Natural killer cell (primary cell): ENCODE measurements at places on chromosomes 2 and 18. TPM values are rescaled to one million over a fixed set of nuclear protein-coding genes. Genes with fewer than 3 reads are reported as not detected.

DNA sequence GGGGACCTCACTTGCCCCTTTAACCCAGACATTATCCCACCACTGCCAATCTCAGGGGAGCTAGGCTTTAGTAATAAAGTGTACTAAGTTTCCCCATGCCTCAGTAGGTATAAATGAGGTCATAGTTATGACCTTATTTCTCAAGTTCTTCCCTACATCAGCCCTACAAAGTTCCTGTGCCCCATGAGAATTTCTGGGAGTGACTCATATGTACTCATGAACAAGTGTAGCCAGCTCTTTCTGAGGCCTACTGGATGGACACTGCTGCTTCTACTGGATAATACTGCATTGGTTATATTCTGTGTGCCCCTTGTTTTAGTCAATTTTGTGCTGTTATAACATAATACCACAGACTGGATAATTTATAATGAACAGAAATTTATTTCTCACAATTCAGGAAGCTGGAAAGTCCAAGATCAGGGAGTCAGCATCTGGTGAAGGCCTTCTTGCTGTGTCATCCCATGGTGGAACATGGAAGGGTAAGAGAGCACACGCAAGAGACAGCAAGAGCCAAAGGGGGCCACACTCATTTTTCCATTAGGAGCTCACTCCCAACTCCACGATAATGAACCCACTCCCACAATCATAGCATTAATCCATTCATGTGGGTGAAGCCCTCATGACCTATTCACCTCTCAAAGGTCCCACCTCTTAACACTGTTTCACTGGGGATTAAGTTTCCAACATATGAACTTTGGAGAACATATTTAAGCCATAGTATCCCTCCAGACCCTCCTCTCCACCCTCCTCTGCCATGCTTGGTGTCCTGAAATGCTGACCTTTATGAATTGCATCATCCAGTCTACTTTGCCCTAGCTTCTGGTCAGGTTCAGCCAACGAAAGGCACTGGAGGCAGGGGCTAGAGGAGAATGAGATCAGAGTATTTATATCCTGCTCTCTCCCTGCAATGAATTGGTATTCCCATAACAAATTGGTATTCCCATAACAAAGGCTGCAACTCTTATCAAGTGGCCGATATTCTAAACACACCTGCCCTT, 25.4 kb upstream of the ST3GAL5 start:
- DNase-seq, result no peak
- no peak overlapping the region for H3K4me3 ChIP-seq
- H3K27me3 ChIP-seq, result no peaks in the 10 kb centered on the region
- no peak overlapping the region for H3K27ac ChIP-seq

The CYRIA gene
- total RNA-seq, result 54.8 TPM

GRCh38 chr2:190618030-190618429, 30.9 kb upstream of the NAB1 start:
- H3K27ac ChIP-seq, result no peak overlapping the region
- H3K4me3 ChIP-seq, result no peak overlapping the region
- H3K27me3 ChIP-seq, result no peaks in the 10 kb centered on the region
- no peaks in the 10 kb centered on the region for H3K36me3 ChIP-seq

The PLCD4 gene
- 0.83 TPM for total RNA-seq

- peak overlapping the region; percentile 70 for H3K27ac ChIP-seq
- H3K4me3 ChIP-seq, result no peak overlapping the region
- H3K27me3 ChIP-seq, result no peaks in the 10 kb centered on the region
- no peaks in the 10 kb centered on the region for H3K36me3 ChIP-seq
Measured at GRCh38 chr2:196234672-196235071, 63.3 kb upstream of the STK17B start.

- no peaks in the 10 kb centered on the region for H3K27me3 ChIP-seq
- no peak for DNase-seq
- H3K4me1 ChIP-seq, result no peaks in the 10 kb centered on the region
- no peak overlapping the region for H3K27ac ChIP-seq
- no peak overlapping the region for H3K4me3 ChIP-seq
- no peaks in the 10 kb centered on the region for H3K36me3 ChIP-seq
Measured at GRCh38 chr2:151042964-151043363, 218.7 kb downstream of the RBM43 start.

- H3K27ac ChIP-seq, result no peak overlapping the region
- no peak overlapping the region for H3K4me3 ChIP-seq
- H3K27me3 ChIP-seq, result no peaks in the 10 kb centered on the region
- H3K36me3 ChIP-seq, result no peaks in the 10 kb centered on the region
- no peaks in the 10 kb centered on the region for H3K4me1 ChIP-seq
Measured at GRCh38 chr2:179562330-179562885, 297.8 kb upstream of the SESTD1 start.

The TCF23 gene
- not detected for total RNA-seq

DNA sequence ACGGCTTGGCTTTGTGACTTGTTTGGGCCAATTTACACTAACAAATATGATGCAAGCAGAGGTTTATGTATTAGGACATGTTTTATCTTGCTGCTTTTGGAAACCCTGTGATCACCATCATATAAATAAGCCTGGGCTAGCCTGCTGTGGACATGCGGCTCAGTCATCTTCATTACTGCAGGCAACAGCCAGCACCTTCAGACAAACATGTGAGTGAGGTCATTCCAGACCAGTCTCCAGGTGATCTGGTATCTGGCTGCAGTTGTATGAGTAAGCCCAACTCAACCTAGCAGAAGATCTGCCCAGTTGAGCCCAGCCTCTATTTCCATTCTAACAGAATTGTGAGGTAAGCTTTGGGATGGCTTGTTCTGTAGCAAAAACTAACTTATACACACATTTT, 254.6 kb upstream of the ATP5MC3 start:
- H3K4me1 ChIP-seq, result no peaks in the 10 kb centered on the region
- no peak overlapping the region for H3K4me3 ChIP-seq
- no peaks in the 10 kb centered on the region for H3K36me3 ChIP-seq
- no peak overlapping the region for H3K27ac ChIP-seq

GRCh38 chr2:68436270-68436669, 30.8 kb downstream of the FBXO48 start:
- no peaks in the 10 kb centered on the region for H3K36me3 ChIP-seq
- no peak overlapping the region for H3K4me3 ChIP-seq
- no peaks in the 10 kb centered on the region for H3K27me3 ChIP-seq

The CHST9 gene
- total RNA-seq, result not detected

GRCh38 chr18:56278421-56279003, 359.9 kb downstream of the TXNL1 start:
- no peak for DNase-seq
- H3K4me1 ChIP-seq, result no peaks in the 10 kb centered on the region
- H3K4me3 ChIP-seq, result no peak overlapping the region
- H3K27me3 ChIP-seq, result no peaks in the 10 kb centered on the region
- no peaks in the 10 kb centered on the region for H3K36me3 ChIP-seq

GRCh38 chr18:25422230-25422629, 70.3 kb upstream of the ZNF521 start:
- H3K27ac ChIP-seq, result no peak overlapping the region
- H3K27me3 ChIP-seq, result no peaks in the 10 kb centered on the region
- no peaks in the 10 kb centered on the region for H3K4me1 ChIP-seq
- no peak for DNase-seq
- no peak overlapping the region for H3K4me3 ChIP-seq
- no peaks in the 10 kb centered on the region for H3K36me3 ChIP-seq

GRCh38 chr2:122636097-122636496, 880.6 kb downstream of the TSN start:
- H3K4me1 ChIP-seq, result no peaks in the 10 kb centered on the region
- H3K4me3 ChIP-seq, result no peak overlapping the region
- no peak for DNase-seq
- H3K27ac ChIP-seq, result no peak overlapping the region

DNA sequence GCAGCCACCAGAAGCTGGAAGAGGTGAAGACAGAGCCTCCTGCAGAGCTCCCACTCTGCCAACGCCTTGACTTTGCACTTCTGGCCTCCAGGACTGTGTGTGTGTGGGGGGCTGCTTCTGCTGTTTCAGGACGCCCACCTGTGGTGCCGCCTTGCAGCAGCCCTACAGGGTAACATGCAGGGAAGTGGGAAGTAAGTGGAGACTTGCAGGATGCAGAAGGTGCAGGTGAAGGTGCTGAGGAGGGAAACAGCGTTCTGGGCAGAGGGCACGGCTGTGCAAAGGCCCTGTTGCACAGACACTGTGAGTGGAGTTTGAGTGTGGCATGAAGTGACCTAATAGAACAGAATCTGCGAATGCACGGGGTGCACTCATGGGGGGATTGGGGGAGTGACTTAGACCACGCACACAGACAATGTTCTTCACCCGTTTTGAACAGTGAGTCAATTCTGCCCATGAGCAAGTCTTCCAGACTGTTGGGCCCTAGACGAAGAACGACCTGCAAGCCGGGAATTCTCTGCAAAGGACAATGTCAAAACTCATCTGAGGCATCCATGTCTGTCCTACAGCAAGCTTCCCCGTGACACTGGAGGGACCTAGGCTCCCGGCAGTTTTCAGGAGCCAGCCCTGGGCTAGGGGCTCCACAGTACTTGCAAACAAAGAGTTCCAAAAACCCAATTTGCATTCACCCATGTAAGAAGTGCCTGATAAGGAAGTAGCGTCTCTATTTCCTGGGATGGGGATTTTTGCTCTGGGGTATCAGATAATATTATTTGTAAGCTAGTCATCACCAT, 19.0 kb downstream of the MBP start:
- H3K27me3 ChIP-seq, result no peaks in the 10 kb centered on the region
- peak overlapping the region; percentile 80 for H3K27ac ChIP-seq
- no peak overlapping the region for H3K4me3 ChIP-seq
- H3K4me1 ChIP-seq, result peaks cover 83% of the 10 kb centered on the region
- peak; percentile 14 for DNase-seq
